EH (cell line): ENCODE measurements at places on chromosomes 13 and 19.

DNA sequence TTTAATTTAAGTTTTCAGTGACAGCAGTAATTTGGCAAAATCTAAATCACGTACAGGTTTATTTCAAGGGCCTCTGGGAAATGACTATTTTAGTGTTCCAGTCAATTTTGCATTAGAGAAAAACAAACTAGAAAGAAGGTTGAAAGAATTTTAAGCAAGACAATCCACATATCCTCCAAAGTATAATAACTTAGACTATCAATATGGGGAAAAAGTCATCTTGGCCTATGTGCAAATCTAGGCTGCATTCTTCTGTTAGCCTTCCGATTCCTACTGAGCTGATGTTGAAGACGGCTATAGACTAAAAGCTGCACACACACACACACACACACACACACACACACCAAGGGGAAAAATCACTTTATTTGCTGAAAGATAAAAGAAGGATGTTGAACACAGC, 81.3 kb downstream of the SLITRK6 start:
- DNase-seq, result no peak

GRCh38 chr13:97914540-97914939, 38.9 kb upstream of the IPO5 start:
- DNase-seq, result peak; percentile 67

GRCh38 chr13:35165205-35165604, 223.1 kb downstream of the NBEA start:
- DNase-seq, result no peak

DNA sequence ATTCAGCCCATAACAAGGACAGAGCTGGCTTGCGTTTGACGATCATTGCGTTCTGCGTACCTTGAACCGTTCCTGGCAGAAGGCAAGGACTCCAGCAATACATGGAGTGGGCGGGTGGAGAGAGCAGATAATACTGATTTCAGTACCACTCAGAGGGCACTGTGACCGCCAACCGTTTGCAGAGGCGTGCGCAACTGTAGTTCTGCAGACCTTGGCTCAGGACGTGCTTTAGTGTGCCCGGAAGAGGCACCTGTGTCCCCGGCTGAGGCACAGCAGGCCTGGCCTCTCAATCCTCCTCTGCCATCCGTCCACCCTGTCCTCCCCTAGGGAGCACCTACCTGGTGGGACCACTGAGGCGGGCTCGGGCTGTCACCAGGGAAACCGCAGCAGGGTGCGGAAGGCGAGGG, 117.6 kb upstream of the USP29 start:
- DNase-seq, result no peak

- peak; percentile 12 for DNase-seq
These were observed 26.1 kb downstream of the PPP5C start for GRCh38 chr19:46372901-46373490.

DNA sequence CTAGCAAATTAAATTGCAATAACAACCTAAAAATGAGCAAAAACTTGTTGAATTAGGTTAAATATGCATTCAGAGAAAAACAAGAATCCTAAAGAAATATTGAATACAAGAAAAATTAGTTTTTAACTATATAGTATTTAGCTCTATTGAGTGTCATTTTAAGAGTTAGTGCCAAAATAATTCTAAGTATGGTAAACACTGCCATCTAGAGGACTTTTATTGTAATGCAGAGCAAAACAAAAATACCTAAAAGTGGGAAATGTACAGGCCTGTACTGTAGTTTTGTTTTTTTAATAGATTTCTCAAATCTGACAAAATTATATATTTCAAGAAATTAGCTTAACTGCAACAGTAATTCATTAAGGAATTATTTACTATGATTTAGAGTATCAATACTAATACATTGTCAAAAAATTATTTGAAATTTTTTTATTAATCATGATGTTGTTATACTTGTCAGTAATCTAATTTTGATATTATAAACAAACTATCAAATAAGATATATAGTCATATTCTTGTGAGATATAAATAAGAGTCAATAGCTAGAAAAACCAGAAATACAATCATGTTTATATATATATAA, 8.2 kb upstream of the PCDH9 start:
- peak; percentile 43 for DNase-seq

DNA sequence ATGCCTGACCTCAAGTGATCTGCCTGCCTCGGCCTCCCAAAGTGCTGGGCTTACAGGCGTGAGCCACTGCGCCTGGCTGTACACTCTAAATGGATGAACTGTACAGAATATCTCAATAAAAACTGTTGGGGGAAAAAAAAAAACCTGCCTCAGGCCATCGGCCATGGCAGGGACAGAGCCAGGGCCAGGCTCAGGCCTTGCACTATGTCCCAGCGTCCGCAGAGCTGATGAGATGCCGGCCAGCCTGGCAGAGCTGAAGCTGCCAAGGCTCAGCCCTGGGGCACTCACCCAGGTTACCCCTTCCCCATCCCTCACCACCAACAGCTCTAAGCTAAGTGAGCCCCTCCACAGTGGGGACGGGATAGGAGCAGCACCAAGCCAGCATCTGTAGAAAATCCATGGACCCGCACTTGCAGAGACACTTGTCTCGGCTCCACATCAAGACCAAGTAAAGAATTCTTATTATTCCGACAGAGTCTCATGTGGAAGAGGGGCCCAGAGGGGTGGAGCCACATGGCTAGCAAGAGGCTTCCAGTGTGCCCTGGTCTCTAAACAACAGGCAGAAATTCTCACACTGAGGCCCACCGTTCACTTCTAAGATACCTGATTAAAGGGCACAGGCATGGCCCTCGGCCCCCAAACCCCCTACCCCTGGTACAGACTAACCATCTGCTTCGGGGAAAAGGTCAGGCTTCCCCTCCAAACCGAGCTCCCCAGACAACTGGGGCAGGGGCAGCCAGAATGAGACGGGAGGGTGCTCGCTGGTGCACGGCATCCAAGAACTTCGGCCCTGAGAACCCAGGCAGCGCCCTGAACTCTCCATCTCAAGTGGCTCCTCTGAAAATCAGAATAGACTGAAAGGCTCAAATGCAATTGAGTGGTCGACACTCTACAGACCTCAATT, 5.8 kb downstream of the PPP6R1 start:
- DNase-seq, result no peak

- DNase-seq, result no peak
These were observed 10.4 kb downstream of the GP6 start for GRCh38 chr19:55027472-55028337.
